H1 (cell line): ENCODE measurements at places on chromosomes 13 and 19. TPM values are rescaled to one million over a fixed set of nuclear protein-coding genes. Genes with fewer than 3 reads are reported as not detected.

KIR2DL3 gene
- total RNA-seq, result not detected in 2 replicates

PGLYRP2 gene
- total RNA-seq, result not detected in 2 replicates

FCGBP gene
- 2.9 and 3.1 TPM in 2 replicates for total RNA-seq

DNA sequence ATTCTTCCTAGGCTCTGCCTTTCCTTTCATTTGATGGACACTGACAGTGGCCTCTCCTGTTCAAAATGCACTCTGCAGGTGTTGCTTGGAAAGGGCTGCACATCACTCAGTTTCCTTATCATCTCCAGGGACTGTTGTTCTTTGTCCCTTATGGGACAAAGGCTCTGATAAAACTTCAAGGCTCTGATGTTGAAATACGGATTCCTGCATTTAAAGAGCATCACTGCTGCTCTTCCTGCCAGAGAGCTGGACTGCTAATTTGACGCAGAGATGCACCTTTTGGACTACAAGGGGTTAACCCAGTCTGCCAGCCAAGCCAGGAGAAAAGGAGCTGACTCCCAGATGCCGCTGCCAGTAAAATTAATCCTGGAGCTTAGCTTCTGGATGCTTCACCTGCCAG, 952.1 kb downstream of the DIAPH3 start:
- no peak for DNase-seq

DNA sequence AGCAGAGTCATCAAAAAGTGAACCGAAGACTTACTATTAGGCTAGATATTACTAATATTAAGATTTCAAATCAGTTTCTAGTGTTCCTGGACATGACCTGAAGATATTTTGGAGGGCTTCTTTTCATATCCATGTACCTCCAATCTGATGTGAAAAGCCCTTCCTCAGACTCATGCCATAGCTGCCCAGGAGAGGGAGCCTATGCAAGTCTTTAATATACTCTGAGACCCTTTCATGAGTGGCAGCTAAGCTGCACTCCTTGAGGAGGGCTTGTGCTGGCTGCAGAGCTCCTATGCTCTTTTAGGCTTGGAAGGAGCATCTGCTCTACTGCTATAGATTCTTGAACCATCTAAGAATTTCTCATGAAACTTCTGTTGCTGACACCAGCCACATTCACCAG, 715.3 kb downstream of the OLFM4 start:
- no peak for DNase-seq

- DNase-seq, result no peak
Measured at GRCh38 chr13:92260363-92260762, 861.9 kb downstream of the GPC5 start.

DNA sequence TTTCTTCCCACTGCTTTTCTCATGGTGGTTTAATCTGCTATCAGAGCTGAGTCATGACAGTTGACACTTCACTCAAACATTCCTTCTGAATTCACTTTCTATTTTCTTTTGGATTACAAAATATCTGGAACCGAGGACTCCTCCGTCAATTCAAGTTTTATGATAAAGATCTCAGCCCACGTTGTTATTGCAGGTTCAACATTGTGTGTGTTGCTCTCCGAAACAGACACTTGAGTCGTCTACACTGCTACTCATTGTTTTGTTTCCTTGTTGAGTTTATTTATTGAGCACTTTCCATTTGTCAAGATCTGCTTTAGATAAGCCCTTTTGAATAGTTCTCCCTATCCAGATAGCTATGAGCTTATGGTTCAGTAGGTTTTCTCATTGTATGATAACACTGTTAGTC, 636.1 kb upstream of the GPC6 start:
- no peak for DNase-seq

DNA sequence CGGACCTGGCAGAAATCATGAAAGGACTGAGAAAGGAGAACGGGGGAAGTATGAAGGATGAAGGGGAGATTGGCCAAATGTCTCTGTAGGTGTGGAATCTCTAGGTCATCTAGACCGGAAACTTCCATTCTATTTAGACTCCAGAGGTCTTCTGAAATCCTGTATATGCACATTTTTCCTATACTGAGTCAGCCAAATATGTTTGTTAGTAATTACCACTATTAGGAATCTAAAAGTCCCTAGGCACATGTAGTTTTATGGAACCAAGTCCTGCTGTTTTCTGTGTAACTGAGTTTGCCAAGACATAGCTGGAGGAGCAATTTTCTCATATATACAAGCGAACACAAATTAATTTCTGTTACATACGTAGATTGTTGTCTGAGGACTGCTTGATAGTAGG, 498.1 kb downstream of the GPC5 start:
- DNase-seq, result no peak

- peak; percentile 88 for DNase-seq
Measured at GRCh38 chr19:35644206-35644986, 2.9 kb downstream of the ETV2 start.

- no peak for DNase-seq
Measured at GRCh38 chr13:40272776-40273139, 393.7 kb downstream of the FOXO1 start.

DNA sequence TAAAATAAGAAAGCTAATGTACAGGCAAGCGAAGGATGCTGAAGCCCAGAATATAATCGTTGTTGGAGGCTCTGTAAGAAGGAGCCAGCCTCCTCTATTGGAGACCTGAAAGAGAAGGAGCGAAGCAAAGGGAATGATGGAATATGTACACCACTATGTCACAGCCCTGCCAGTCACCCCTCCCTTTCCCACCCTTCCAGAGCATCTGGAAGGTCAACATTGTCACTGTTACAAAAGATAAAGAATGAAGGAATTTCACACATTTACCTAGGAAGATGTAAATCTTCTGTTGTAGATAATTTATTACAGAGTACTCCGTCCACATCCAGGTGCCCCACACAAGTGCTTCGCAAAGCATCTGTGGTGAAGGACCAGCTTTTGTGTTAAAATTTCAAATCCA, 39.7 kb upstream of the SACS start:
- DNase-seq, result no peak

DNA sequence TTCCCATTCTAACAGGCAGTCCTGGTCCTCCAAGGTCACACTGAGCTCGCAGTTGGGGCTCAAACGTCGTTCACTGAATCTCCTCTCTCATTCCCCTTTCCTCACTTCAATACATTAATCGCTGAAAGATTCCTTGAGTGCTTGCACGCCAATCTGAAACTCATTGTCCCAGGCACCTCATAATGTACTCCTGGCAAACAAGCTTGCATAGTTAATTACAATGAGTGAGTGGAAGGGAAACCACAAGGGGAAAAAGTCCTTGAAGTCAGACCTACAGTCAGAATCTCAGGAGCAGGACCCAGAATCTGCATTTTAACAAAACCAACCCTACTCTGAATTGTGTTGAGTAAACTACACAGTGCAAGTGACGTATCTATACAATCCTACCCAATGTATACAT, 86.9 kb downstream of the CRYL1 start:
- no peak for DNase-seq

- DNase-seq, result no peak
Measured at GRCh38 chr13:105787632-105788031, 747.8 kb downstream of the EFNB2 start.

GRCh38 chr19:52923778-52924593, 758 bp upstream of the ZNF888 start:
- no peak for DNase-seq

GRCh38 chr19:8240274-8241229, 31.4 kb downstream of the CERS4 start:
- peak; percentile 62 for DNase-seq

DNA sequence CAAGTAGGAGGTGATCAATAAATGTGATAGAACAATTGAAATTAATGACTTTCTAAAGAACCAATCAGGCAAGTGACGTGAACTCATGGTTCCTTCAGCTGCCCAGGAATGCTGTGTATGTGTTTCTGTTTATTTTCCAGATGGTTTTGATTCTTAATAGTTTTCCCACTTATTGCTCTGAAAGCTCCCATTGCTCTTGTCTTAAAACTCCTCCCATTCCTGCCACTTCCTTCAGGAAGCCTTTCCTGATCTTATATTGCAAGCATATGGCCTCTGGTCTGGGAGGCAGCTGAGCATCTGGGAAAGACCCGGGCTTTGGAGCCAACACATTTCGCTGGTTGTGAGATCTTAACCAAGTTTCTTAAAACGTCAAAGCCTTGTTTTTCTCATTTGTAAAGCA, 17.1 kb upstream of the LATS2 start:
- no peak for DNase-seq

- DNase-seq, result no peak
Measured at GRCh38 chr19:45809643-45810159, 5.4 kb downstream of the RSPH6A start.
